ENCODE measurements at places on chromosomes 7 and 10.

DNA sequence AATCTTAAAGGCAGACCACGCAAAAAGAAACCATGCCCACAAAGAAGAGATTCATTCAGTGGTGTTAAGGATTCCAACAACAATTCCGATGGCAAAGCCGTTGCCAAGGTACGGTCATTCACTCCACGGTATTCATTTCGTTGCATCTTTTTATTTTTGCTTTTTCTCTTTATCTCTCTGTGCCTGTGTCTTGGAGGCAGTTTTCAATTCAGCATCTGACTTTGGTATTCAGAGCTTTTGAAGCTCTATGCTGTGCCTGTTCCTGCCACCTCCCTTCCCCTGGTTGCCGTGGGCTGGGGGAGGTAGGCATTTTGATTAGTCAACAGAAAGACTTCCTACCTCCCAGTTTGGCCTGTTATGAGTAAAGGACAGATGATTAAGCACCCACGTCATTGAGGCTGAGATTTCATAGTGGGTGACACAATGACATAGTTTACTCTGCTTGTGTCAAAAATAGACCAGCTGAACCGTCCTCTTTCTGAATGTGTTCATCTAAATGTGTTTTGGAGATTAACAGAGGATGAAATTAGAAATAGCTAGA is 149.5 kb downstream of the ARID5B start:
- DNase-seq = peak; percentile 94

GRCh38 chr7:70799841-70800405 is 332.0 kb upstream of the GALNT17 start:
- DNase-seq = no peak

GRCh38 chr10:43201545-43202131 is 63.4 kb downstream of the CSGALNACT2 start:
- no peak for DNase-seq

DNA sequence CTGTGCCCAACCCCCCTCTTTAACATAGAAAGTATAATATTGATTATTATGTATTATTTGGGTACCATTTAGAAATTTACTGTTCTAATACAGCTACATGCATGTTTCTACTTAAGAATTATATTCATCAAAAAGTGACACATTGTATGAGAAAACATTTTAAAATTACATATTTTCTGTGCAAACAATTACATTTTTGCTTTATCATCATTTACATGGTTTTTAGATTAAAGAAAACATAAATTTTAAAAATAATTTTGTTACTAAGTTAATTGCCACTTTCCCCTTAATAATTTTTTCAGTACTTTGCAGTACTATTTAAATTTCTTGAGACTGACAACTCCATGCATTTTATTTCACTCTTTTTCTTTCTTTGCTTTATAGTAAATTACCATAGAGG is 95.3 kb upstream of the GATAD1 start:
- DNase-seq = no peak

GRCh38 chr10:97274828-97275227 is 17.6 kb downstream of the ARHGAP19 start:
- DNase-seq = no peak

DNA sequence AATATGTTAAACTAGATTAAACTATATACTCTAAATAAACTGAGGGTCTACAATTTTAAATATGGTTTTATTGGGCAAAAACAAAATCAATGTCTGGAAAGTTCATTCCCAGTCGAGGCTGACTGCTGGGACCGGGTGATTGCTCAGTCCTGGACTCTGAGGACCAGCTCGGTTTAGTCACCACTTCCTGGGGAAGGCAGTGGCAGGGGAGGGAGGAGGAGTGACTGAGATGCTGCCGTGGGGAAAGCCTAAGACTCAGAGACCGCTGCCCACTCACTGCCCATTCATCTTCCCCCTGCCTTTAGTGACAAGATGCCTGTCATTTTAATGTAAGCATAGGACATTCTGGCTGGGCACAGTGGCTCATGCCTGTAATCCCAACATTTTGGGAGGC is 29.0 kb downstream of the ATOH7 start:
- peak; percentile 82 for DNase-seq

- no peak for DNase-seq
Measured at GRCh38 chr10:47244560-47245500, 55.2 kb upstream of the GDF10 start.

DNA sequence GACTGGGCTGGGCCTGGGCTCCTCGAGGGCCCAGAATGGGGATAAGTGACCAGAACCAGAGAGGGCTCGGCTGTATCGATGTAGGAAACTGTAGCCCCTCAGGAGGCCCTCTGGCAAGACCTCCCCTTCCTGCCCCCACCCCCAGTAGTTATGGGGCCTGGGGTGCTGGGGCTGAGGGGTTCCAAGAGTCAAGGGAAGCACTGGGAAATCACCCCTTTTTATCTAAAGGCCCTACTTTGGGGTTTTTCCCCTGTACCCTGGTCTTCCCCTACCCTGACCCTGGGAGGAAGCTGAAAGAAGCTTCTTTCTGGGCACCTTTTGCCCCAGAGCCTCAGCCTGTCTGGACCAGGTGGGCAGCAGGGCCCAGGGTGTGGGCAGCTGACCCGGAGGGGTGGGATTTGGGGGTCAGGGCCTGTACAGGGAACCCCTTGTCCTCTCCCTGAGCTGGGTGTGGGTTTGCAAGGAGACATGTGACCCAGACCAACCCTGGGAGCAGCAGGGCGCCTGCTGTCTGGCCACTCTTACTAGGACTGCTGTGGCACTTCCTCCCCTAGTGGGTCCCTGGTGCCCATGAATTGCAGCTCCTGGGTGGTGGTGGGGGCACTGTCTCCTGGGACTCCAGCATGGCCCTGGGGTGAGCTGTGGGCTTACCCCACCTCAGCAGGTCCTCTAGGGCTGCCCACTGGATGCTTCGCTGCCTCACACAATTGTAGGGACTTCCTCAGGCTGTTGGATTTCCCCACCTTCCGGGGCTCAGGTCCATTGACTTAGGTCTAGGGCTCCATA is 1.5 kb downstream of the IRF5 start:
- DNase-seq = no peak
